ENCODE measurements at places on chromosomes 3 and 15.

DNA sequence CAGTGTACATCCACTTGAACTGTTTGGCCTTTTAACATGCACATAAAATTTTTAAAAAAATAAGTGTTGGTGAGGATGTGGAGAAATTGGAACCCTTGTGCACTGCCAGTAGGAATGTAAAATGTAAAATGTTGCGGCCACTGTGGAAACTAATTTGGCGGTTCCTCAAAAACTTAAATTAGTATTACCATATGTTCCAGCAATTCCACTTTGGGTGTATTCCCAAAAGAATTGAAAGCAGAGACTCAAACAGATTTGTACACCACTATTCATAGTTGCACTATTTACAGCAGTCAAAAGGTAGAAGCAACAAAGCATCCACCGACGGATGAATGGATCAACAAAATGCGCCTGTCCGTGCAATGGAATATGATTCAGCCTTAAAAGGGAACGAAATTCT, 55.2 kb upstream of the SEC61A1 start:
- DNase-seq = no peak

DNA sequence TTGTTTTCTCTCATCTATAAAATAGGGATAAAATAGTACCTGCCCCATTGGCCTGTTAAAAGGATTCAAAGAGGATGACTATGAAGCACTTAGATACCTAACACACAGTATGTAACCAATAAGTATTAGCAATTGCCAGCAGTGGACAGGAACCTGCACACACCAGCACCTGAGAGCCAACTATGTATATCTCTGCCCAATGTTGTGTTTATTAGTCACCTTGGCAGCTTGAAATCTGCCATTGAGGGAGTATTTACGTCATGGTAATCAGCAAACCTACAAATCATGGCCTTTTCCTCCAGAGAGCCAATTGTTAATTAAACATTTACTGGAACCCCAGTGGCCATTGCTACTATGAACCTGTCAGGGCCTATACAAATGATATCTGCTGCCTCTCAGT, 13.8 kb downstream of the LARS2 start:
- DNase-seq = no peak

- no peak for DNase-seq
Observed at GRCh38 chr3:40324621-40325020, 15.1 kb downstream of the EIF1B start.

DNA sequence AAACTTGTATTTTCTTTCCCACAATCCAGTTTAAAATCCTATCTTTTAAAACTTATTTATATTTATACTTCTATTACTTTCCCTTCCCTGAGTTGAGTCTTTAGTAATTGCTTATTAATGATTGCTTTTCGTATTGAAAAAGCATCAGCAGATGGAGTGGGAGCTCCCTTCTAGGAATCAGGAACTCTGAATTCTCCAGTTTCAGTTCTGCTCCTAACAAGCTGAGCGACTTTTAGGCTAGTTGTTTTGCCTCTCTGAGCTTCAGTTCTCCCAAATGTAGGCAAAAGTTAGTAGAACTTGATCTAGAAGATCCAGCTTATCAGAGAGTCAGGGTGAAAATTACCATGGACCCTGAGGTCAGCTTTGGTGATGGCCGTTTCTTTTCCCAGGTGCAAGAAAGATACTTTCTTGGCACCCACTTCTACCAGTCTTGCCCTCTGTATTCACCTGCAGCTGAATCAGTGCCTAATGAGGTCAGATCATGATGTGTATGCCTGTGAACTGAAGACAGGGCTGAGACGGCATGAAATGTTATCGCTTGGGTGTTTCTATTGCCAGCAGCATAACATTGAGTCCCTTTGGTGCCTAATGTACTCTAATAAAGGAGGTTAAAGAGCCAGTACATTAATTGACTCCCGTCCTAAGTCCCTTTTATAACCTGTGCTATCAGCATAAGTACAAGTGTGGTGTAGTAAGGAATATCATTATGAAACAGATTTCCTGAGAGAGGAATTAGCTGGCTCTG, 194.5 kb upstream of the TBC1D5 start:
- DNase-seq = no peak

GRCh38 chr15:76449455-76449854, 112.9 kb downstream of the ISL2 start:
- DNase-seq = no peak

DNA sequence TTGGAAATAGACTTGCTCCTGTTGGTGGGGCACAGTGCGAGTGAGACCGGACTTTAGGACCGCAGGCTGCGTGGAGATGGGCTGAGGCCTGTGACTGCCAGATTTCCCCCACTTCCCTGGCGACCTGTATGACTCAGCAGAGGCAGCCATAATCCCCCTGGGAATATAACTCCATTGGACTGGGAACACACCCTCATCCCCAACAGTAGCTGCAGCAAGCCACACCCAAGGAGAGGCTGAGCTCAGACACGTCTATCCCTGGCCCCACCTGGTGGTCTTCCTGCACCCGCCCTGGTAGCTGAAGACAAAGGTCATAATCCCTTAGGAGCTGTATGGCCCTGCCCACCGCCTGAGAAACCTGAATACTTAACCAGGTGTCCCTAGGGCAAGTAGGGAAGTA, 42.6 kb downstream of the DZIP1L start:
- no peak for DNase-seq

GRCh38 chr3:77668376-77668775, 628.5 kb downstream of the ROBO2 start:
- no peak for DNase-seq

DNA sequence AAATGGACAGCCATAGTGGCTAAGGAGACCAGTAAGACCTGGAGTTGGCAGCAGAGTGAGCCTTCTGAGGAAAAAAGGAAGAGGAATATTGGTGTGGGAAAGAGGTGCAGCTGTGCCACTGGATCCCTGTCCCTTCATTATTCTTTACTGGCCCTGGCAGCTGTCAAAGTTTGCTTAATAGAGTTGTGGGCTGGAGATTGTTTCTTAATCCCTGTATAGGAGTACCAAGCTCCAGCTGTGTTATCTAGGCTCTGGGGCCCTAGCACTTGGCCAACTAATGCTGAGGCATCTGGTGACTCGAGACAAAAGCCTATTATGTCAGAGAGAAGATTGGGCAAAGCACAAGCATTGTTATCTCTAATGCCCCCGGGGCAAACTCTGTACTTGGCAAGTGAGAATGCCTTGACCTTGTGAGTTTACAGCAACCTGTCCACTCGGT, 61.4 kb downstream of the ZNF609 start:
- no peak for DNase-seq

DNA sequence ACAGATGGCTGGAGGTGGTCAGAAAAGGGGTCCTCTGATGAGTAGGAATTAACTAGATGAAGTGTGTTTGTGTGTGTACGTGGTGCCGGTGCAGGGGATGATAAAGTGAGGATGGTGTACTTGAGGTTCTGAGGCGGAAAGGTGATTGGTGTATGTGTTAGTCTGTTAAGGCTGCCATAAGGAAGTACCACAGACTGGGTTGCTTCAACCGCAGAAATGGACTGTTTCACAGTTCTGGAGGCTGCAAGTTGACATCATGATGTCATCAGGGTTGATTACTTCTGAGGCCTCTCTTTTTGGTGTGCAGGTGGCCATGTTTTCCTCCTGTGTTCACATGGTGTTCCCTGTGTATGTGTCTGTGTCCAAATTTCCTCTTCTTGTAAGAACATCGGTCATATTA, 202.4 kb upstream of the RGMA start:
- no peak for DNase-seq

GRCh38 chr3:140424726-140425125, 253.1 kb upstream of the TRIM42 start:
- DNase-seq = no peak

DNA sequence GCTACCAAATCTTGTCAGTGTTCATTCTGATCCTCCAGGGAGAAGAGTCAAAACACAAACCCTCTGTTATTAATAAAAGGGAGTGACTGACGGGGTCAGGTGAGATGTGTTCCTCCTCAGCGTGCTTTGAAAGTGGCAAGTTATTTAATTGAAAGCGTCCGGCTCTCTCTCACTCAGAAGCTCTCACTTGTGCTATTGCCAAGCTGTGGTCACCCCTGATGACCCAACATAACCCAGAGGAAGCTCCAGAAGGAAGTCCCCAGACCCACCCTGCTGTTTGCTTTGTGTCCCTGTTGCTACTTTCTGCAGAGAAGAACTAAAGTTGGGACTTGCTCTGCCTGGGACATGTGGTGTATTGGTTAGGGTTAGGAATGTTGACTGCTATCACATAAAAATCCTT, 235.6 kb downstream of the EDEM1 start:
- no peak for DNase-seq

DNA sequence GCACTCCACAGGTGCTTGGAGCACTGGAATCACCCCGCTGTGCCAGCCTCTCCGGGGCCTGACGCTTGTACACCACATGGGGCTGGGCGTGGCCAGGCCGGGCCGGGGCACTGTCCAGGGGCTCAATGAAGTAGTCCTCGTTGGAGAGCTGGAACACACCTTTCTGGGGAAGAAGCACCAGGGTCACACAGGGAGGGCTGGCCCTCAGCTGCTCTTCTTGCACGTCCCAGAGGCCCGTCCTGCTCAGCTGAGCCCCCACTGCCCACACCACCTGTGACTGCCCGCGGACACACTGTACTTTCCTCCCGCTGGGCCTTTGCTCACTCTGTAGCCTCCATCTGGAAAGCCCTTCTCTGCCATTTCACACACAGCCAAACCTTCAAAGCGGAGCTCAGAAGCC, 13.3 kb downstream of the ADAMTS7 start:
- no peak for DNase-seq

DNA sequence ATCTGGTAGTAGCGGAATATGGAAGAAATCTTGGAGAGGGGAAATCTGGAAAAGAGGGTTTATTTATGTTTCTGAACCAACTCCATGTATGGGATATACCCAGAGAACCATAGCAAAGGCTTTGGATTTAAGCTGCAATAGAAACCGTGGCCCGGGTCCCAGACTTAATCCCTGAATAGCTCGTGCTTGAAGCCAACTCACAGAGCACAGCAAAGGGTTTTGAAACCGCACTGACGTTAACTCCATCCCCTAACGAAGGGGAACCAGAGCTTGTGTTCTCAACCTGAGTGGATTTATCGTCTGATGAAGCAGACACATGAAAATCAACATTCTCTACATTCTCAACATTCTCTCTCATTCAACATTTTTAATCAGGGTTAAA, 154.6 kb downstream of the APBA2 start:
- DNase-seq = no peak

- no peak for DNase-seq
Observed at GRCh38 chr3:66302288-66302687, 81.5 kb downstream of the SLC25A26 start.

GRCh38 chr3:188439080-188439479, 285.1 kb downstream of the LPP start:
- no peak for DNase-seq

- no peak for DNase-seq
Observed at GRCh38 chr3:45816544-45816943, 20.2 kb upstream of the SLC6A20 start.

GRCh38 chr3:61297821-61298220, 46.6 kb upstream of the FHIT start:
- no peak for DNase-seq

DNA sequence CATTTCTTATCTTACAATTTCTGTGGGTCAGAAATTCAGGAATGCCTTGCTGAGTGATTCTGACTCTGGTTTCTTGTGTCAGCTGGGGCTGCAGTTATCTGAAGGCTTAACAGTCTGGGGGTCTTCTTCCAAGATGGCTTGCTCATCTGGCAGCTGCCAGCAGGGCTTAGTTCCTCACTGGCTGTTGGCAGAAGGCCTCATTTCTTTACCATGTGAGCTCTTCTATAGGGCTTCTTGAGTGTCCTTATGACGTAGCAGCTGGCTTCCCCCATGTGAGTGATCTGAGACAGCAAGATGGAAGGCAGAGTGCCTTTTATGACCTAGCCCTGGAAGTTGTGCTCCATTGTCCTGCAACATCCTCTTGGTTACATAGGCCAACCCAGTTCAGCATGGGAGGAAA, 82.0 kb upstream of the PDZRN3 start:
- no peak for DNase-seq

GRCh38 chr3:185306847-185307246, 53.0 kb upstream of the EHHADH start:
- no peak for DNase-seq

GRCh38 chr3:149575961-149576564, 81.8 kb downstream of the WWTR1 start:
- peak; percentile 53 for DNase-seq

DNA sequence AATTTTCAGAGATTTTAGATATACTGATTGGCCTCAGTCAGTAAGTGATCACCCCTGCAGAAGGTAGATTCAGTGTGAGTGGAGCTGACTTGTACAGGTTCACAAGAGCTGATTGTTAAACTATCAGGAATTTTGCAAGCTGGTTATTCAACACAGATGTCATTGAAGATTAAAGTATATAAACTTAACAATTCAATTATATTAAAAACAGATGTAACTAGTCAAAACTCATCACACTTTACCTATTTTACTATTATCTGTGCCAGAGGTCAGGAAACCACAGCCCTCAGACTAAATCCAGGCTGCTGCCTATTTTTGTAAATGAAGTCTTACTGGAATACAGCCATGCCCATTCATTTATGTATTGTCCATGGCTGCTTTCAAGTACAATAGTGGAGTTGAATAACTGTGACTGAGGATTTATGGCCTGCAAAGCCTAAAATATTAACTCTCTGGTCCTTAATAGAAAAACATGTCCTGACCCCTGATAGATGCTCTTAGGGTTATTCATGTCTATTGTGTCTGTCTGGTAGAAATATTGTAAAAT, 429.3 kb upstream of the PDZRN3 start:
- no peak for DNase-seq

DNA sequence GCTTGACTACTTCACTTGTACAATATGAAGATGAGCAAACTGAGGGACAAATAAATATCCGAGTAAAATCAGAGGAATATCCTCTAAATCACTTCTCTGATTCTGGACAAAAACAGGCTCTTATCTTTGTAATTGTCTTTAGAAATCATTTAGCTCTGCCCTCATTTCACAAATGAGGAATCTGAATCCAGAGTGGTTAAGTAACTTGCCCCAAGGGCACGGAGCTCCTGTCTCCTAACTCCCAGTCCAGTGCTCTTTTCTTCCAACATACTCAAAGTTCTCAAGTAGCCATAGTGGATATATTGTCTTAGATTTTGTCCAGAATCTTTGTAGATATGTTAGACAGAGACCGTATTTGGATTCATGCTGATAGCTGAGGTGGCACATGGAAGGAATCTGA, 156.0 kb downstream of the TP63 start:
- DNase-seq = no peak

DNA sequence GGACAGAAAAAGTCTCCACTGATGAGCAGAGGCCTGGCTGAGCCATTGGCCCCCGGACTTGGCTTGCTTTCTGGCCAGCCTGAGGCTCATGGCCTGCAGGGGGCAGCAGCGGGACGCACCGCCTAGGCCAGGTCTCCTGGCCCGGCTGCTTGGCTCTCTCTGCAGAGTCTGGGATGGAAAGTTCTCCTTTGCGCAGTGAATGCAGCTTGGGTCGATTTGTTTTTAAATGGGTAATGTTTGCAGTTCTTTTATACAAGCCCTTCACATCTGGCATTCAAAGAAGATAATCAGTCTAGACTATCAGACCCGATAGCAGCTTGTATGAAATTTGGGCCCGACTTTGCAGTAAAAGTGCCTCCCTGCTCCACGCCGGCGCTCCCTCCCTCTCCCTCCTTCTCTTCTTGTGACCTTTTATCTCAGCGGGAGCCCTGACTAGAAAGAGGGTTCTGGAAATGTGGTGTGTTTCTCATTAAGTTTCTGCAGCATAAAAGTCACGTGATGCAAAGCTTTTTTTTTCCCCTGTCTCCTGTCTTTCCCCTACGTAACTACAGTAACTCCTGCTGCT, 59.9 kb downstream of the ZNF621 start:
- peak; percentile 85 for DNase-seq

- DNase-seq = no peak
Observed at GRCh38 chr15:41666353-41666920, 6.2 kb downstream of the MGA start.
